Calu3 (cell line): ENCODE measurements at places on chromosomes 2 and 18. TPM values are rescaled to one million over a fixed set of nuclear protein-coding genes. Genes with fewer than 3 reads are reported as not detected.

GRCh38 chr2:45922577-45922988, 271.1 kb downstream of the PRKCE start:
- no peak overlapping the region for H3K4me3 ChIP-seq
- H3K27me3 ChIP-seq = no peaks in the 10 kb centered on the region
- H3K36me3 ChIP-seq = no peaks in the 10 kb centered on the region
- no peak for DNase-seq

- H3K36me3 ChIP-seq = no peaks in the 10 kb centered on the region
- DNase-seq = no peak
- no peak overlapping the region for H3K27ac ChIP-seq
- H3K4me3 ChIP-seq = no peak overlapping the region
- H3K4me1 ChIP-seq = peaks cover 9% of the 10 kb centered on the region
- peaks cover 26% of the 10 kb centered on the region for H3K27me3 ChIP-seq
Observed at GRCh38 chr2:236284208-236284607, 20.0 kb upstream of the ASB18 start.

DNA sequence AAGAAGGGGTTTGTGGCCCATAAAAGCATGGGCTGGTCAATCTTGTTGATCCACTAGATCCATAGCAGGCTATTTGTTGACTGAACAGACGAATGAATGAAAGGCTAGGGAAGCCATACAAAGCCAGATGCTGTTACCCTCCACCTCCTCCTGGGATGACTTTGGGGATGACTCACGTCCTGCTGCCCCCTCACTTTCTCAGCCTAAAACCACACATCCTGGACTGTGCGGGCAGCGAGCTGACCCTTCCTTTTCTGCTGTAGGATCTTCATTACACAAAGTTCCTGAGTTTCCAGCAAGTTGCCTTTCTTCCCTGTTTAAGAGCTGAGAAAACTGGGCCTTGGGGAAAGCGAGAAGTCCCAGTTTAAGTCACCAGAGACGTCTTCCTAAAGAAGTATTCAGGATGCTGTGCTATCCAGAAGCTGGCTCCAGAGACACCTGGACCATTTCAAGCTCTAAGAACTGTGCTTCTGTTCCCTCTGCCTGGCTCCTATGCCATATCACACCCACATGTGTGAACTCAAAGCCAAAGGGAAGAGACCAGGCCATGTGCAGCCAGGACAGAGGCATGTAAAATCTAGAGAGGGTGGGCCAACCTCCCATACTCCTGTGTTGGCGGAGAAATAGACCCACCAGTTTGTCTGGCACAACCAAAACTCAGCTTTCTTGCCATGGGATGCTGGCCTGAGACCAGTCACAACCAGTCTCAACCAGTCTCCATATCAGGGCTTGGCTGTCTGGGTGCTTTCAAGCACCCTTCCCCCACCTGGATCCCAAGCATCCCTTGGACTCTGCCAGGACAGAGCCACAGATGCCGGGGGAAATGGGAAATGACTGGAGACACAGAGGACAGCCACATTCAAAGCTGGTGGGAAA, 4.7 kb upstream of the SLC20A1 start:
- peaks cover 55% of the 10 kb centered on the region for H3K4me1 ChIP-seq
- peaks cover 29% of the 10 kb centered on the region for H3K36me3 ChIP-seq
- peak overlapping the region; percentile 40 for H3K27ac ChIP-seq

DNA sequence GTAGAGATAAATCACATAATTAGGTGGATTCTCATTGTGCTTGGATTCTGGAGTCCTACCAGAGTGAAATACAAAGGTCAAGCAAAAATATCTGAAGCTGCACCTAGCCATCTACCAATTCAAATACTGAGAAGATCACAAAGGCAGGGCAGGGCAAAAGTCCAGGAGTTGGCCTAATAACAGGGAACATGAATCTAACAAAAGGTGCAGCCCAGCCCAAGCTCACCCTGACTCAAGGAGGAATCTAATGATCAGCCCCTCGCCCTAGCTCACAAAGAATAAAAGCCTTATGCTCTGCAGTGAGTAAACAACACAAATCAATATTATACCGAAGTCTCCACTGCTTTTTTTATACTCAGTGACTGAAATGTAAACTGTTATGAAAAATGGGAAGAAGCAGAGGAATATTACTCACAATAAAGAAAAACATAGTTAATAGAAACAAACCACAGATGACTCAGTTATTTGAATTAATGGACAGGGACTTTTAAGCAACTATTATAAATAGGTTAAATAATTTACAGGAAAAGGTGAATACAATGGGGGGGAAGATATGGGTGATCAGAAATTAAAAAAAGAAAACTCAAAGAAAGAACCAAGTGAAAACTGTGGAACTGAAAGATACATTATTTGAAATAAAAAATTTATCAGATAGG, 49.5 kb downstream of the ANTXR1 start:
- H3K4me1 ChIP-seq = no peaks in the 10 kb centered on the region
- H3K36me3 ChIP-seq = no peaks in the 10 kb centered on the region
- H3K27ac ChIP-seq = no peak overlapping the region
- no peak for DNase-seq
- H3K4me3 ChIP-seq = no peak overlapping the region

- H3K27ac ChIP-seq = no peak overlapping the region
- no peaks in the 10 kb centered on the region for H3K36me3 ChIP-seq
- H3K4me3 ChIP-seq = no peak overlapping the region
- H3K27me3 ChIP-seq = peaks cover 17% of the 10 kb centered on the region
- no peak for DNase-seq
- peaks cover 7% of the 10 kb centered on the region for H3K4me1 ChIP-seq
Observed at GRCh38 chr2:240964704-240965295, 33.6 kb upstream of the SNED1 start.

- DNase-seq = no peak
- H3K27ac ChIP-seq = no peak overlapping the region
- no peaks in the 10 kb centered on the region for H3K27me3 ChIP-seq
- no peaks in the 10 kb centered on the region for H3K36me3 ChIP-seq
- peaks cover 4% of the 10 kb centered on the region for H3K4me1 ChIP-seq
- H3K4me3 ChIP-seq = no peak overlapping the region
Observed at GRCh38 chr2:102058293-102058833, 66.6 kb downstream of the IL1R2 start.

The TUBA4B gene
- total RNA-seq = not detected in 2 replicates

The VSNL1 gene
- not detected in 2 replicates for total RNA-seq

The SLC14A1 gene
- total RNA-seq = not detected in 2 replicates
